Kasumi-1 (cell line): ENCODE measurements at places on chromosomes 2 and 18.

GRCh38 chr2:181646415-181646987 lies 10.4 kb downstream of the CERKL start:
- DNase-seq: no peak

GRCh38 chr2:46490521-46491141 lies 11.3 kb downstream of the TMEM247 start:
- DNase-seq: peak; percentile 95

DNA sequence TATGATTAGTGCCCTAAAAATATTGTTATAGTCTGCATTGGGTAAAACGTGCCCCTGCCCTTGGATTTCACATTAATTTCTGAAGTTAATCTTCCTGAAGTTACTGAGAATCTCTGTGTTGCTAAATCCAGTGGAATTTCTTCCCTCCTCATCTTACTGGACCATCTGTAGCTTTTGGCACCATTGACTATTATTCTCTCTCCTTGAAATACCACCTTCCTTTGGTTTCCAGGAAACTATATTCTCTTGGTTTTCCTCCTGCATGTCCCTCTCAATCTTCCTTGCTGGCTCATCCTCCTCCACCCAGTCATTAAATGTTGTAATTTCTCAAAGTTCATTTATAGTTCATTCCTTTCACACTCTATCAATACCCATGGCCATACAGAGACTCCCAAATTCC lies 110.6 kb upstream of the SLC35G4 start:
- DNase-seq: no peak

DNA sequence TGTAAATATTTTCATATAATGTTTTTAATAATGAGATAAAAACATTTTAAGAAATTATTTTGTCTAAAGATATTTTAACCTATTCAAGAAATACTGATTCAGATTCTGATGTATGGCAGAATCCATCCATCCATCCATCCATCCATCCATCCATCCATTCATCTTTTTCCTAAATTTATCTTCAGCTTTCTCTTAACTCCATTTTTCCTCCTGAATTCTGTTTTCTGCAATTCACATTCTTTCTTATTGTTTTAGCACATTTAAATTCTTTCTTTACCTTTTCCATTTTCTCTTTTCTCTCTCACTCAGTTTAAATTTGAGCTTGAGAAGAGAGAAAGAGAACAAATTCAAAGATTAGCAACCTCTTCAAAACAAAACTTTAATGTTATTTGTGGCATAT lies 3.6 kb downstream of the LRP1B start:
- no peak for DNase-seq

DNA sequence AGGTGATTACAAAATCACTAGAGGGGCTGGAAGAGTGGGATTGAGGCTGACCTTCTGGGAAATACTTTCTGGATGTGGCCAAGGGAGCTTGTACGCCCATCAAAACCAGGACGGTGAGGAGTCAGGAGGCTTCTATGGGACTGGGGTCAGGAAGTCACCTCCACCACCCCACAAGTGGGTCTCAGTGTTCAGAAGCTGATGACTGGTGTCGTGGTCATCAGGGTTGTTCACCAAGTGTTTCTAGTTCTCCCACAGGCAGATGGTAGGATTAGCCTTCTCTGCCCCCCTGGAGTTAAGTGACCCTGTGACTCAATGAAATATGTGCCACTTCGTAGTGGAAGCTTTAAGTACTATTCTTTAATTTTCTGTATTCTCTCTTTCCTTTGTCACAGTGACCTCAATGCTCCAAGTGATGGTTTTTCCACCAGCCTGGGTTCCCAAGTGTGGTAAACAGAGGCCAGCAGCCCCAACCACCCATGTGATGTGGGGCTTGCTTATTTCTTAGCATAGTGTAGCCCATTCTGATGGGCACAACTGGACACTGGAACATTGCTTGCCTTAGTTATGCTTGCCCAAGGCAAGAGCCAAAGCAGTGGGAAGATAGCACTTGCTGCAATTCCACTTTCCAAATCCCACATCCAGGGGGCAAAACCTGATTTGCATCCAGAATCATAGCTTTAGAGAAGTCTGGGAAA lies 258.8 kb downstream of the CYP26B1 start:
- DNase-seq: no peak
